ENCODE measurements at places on chromosomes 12 and 14. TPM values are rescaled to one million over a fixed set of nuclear protein-coding genes. Genes with fewer than 3 reads are reported as not detected.

Gene SMCO2
- not detected for total RNA-seq

Gene C12orf57
- 226 TPM for total RNA-seq

Gene KRT75
- not detected for total RNA-seq

Gene GLT1D1
- total RNA-seq = not detected

Gene BCL11B
- total RNA-seq = 81.3 TPM

Gene VDR
- total RNA-seq = 0.43 TPM

Gene AVPR1A
- total RNA-seq = 1.9 TPM

Gene KRT6C
- not detected for total RNA-seq

Gene YLPM1
- total RNA-seq = 94.3 TPM

Gene OAS3
- 42.6 TPM for total RNA-seq

Gene ADAM21
- not detected for total RNA-seq

Gene PRB2
- total RNA-seq = not detected

Gene MAPKAPK5
- total RNA-seq = 78.6 TPM

Gene OR6C2
- not detected for total RNA-seq

Gene GZMH
- not detected for total RNA-seq

Gene CCDC38
- total RNA-seq = 0.26 TPM

Gene ENTPD5
- 14.6 TPM for total RNA-seq

Gene SDR9C7
- not detected for total RNA-seq

Gene TTC7B
- total RNA-seq = 39.2 TPM

Gene STAC3
- total RNA-seq = 7.0 TPM

Gene DAO
- not detected for total RNA-seq

Gene RTN1
- total RNA-seq = 3.0 TPM

Measured in A673 (cell line).